ENCODE measurements at places on chromosomes 1 and 21.

GRCh38 chr1:116258668-116259419, 114.2 kb upstream of the ATP1A1 start:
- no peak for DNase-seq

DNA sequence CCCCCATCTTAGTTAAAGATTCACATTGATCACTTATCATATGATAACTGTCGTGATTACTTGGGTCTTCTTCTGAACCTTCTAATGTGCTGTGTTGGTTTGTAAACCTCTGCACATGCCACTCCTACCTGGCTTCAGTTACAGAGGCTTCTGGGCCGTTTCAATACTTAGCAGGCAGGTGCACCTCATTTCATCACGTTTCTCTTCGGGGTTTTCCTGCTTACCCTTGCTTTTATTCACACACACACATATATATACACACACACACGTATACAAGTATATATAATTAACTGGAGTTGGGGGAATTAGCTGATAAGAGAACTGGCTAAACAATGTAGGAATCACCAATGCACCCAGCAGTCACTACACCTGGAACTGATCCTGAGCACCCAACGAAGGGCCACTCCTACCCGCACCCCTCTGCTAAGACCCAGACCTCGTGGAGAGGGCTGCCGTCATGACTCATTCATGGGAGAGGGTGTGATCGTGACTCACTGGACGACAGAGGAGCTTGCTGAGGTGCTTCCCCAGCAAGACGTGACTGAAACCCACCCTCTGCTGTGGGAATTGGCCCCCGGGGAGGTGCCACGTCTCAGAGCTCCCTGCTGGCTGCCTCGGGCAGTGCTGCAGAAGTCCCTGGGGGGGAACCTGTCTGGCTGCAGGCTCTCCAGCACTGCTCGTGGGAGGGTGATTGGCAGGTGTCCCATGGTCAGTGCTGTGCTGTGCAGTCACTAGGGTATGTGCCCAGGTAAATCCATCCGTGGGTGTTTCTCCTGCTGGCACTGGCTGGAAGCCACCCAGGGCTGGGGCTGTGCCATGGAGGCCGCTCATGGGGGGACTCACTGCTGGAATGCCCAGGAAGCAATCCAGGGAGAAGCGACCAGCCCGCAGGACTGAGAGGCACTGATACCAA, 166.6 kb downstream of the DYRK1A start:
- DNase-seq: no peak

DNA sequence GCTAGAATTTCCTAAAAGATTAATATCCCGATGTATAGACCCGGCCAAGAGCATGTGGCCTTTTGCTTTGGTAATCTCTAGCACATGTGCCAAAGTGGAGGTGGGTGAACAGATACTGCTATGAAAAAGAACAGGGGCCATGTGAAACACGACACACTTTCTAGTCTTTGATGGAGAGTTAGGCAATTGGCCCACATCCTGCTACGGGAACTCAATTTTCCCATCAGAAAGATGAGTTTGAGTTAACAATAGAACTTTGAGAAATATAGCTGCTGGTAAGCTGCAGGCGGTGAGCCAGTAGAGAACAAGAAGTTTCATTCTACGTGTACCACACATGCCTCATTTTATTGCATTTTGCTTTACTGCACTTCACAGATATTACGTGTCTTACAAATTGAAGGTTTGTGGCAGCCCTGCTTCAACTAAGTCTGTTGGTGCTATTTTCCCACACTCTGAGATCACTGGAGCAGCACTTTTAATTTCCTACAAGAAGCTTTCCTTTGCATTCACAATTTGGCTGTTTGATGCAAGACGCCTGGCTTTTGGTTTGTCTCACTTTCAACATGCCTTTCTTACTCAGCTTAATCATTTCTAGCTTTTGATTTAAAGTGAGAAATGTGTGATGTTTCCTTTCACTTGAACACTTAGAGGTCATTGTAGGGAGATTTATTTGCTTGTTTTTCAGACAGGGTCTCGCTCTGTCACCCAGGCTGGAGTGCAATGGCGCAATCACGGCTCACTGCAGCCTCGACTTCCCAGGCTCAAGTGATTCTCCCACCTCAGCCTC, 46.3 kb downstream of the HTR6 start:
- DNase-seq: no peak

DNA sequence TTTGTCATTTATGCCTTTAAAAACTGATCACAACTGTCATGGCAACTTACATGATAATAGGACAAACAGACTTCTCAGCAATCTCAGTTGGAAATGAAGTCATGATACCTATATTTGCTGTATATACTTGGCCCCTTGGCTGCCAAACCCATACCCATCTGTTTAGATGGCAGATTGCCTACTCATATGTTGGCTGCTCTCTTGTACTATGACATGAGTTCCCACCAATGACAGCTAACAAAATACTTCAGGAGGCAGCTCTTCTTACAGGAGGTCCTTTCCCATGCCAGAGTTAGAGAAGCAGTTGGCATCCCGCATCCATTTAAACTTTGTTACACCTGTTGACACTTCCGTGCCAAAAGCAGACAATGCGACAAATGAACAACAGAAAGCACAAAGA, 603.1 kb upstream of the ADGRL2 start:
- no peak for DNase-seq

- DNase-seq: no peak
Measured at GRCh38 chr1:26697431-26697977, 1.7 kb downstream of the ARID1A start.

DNA sequence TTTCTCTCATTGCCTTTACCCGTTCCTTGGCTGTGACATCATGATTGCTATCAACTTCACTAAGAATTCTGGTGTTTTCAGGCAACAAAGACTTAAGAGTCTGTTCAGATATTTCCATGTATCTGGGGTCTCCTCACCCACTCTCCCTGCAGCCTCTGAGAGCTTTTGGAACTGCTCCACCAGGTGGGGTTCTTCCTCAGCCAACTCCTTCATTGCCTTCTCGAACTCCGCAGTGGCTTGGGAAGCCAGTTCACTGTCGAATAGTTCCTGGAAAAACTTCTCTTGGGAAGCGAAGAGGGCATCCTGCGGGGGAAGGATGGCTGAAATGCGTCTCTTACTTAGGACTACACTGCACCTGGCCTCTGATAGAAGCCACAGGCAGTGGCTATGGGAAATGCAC, 2.1 kb downstream of the PEX19 start:
- no peak for DNase-seq
